ENCODE measurements at places on chromosomes 4 and X. TPM values are rescaled to one million over a fixed set of nuclear protein-coding genes. Genes with fewer than 3 reads are reported as not detected.

The GC gene
- not detected for total RNA-seq

DNA sequence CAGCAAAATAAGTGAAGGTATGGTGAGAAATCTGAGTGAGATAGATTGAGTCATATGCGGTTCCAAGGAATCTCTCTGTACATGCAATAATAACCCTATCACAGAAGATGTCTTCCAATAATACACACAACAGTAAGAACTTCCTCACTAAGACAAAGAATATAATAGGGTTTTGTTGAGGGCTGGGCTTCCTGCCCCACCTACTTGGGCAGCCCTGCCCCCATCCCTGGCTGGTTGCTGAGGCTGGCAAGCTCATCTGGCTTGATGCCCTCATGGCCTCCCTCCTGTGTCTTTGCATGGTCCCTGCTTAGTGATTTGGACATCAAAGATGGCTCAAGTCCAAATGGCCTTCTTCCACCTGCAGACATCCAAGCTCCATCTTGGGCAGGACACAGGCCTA is 2.7 kb downstream of the GEMIN8 start:
- peaks cover 2% of the 10 kb centered on the region for H3K36me3 ChIP-seq
- no peaks in the 10 kb centered on the region for H3K27me3 ChIP-seq
- H3K27ac ChIP-seq = no peak overlapping the region
- H3K4me3 ChIP-seq = no peak overlapping the region
- DNase-seq = no peak

- no peak for DNase-seq
- no peaks in the 10 kb centered on the region for H3K27me3 ChIP-seq
- H3K36me3 ChIP-seq = no peaks in the 10 kb centered on the region
- H3K4me1 ChIP-seq = no peaks in the 10 kb centered on the region
These were observed 101.9 kb downstream of the LNX1 start for GRCh38 chr4:53489279-53489889.

DNA sequence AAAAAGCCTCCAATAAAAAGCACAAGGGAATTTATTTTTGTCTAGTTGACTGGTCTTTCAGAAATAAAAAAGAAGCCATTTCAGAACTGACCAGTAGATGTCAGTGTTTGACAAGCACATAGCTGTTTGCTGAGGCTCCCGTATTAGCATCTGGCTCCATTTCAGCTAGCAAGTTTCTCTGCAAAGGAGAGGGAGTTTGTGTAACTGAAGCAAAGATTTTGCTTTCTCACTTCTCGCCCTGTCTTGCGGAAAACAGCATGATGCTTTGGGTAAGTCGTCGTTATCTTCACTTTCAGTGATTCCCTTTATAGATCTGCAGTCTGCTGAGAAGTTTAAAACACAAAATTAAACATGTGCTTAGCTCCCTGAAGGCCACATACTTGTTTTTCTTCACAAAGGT is 85.5 kb downstream of the CT47B1 start:
- no peaks in the 10 kb centered on the region for H3K27me3 ChIP-seq
- no peak overlapping the region for H3K27ac ChIP-seq
- H3K4me3 ChIP-seq = no peak overlapping the region
- H3K4me1 ChIP-seq = no peaks in the 10 kb centered on the region
- H3K36me3 ChIP-seq = no peaks in the 10 kb centered on the region

Measured in B cell (primary cell).